ENCODE measurements at places on chromosomes 7 and 10.

- DNase-seq, result no peak
These were observed 216.3 kb upstream of the SHH start for GRCh38 chr7:156028521-156028920.

- no peak for DNase-seq
These were observed 34.9 kb upstream of the ZNF488 start for GRCh38 chr10:47418966-47419365.

DNA sequence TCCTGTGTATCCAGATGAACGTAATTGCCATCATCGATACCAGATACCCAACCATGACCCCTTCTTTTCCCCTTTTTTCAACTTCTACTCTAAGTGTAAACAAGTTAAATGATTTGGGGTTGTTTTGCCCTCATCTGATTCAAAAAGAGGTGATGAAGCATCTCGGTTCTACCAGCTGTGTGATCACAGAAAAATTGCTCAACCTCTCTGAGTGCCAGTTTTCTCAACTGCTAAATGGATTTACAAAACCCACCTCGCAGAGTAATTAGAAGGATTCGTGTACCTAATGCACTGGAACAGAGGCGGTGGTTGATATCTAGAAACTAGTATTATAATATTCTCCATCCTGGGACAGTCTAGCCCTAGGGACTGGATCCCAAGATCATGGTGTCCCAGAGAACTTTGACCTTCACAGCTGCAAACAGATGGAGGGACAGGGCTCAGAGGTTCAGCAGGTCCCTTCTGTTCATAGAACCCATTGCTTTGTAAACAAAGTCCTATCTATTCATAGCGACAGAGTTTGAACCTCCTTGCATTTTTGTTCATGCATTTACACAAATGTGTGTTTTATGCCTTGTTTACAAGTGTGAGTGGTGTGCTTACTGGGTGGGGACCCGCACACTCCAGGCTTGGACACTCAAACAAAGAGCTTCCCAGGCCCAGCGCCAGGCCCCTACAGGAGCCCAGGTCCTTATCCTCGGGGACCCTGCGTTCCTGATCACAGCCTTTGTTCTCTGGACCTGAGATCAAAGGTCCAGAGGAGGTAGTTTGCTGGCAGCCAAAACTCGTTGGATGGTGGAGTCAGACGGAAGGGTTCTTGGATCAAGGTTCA is 46.4 kb downstream of the CALML3 start:
- no peak for DNase-seq

DNA sequence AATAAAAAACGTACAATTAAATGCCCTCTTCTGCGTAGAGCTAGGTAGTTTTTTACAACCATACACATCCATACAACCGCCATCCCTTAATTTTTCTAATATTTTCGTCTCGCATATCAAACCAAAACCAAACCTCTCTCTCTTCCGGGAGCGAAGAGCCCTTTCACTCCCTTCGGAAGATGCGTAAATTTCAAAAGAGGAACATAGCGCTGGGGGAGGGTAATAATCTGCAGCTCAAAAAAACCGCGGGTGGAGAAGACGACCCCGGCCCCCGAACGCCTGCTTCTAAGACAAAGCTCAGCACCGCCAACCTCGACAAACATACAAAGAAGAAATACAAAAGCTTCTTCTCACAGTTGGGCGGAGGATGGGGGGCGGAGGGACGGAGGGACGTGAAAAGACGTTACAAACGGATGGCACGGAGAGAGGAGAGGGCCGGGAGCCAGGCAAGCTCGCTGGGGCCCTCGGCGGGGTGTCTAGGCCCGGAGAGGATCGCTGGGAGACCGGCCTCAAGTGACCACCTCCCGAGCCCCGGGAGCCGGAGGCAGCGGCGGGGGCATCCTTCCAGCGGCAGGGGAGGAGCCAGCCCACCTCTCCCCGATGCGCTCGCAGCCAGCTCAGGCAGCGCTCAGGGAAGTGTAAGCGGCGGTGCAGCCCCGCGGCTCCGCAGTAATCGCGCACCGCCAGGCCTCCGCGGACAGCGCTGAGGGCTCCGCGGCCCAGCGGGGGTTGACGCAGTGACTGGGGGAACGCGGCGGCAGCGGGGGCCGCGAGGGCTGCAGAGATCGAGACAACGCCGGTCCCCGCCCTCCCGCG is 851 bp downstream of the MKRN1 start:
- DNase-seq, result peak; percentile 61

DNA sequence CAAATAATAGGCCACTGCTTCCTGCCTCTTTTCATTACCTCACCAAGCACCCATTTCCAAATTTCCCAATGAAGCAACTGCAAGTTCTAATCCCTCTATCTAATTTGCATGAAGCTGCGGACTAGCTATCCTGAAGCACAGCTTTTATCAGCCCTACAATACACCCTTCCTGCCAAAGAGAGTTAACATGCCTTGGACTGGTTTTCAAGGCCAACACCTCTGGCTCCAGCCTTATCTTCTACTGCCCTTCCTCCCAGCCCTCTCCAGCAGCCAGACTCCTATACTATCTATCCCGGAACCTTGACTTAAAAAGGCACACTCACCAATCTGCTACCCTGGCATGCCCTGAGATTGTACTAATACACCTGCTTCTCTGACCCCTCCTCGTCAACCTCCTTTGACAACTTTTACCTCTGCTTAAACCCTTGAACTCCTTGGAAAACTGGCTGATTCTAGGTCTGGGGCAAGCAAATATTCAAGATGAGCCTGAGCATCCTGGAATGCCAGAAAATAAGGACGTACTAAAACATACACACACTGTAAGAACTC is 73.4 kb downstream of the SGMS1 start:
- no peak for DNase-seq

- DNase-seq, result no peak
These were observed 25.3 kb upstream of the SMARCD3 start for GRCh38 chr7:151273651-151274390.

GRCh38 chr10:68756766-68757165 is 35.7 kb downstream of the CCAR1 start:
- no peak for DNase-seq

DNA sequence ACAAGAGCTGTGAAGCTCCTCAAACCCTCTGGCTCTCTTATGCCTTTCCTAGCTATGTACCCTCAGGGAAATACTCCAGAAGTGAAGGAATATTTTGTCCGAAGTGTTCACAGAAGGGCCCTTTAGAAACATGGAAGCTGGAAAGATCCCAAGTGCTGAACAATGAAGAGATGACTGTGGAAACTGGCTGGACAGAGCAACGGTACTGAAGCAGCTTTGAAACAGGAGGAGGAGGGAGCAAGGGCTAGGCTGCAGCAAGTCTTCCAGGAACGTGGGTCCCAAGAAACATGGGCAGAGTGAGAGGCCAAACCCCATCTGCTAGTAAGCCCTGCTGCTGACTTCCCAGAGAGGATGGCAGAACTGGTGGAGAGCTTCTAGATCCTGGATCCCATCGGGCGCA is 3.0 kb upstream of the PSAP start:
- no peak for DNase-seq

DNA sequence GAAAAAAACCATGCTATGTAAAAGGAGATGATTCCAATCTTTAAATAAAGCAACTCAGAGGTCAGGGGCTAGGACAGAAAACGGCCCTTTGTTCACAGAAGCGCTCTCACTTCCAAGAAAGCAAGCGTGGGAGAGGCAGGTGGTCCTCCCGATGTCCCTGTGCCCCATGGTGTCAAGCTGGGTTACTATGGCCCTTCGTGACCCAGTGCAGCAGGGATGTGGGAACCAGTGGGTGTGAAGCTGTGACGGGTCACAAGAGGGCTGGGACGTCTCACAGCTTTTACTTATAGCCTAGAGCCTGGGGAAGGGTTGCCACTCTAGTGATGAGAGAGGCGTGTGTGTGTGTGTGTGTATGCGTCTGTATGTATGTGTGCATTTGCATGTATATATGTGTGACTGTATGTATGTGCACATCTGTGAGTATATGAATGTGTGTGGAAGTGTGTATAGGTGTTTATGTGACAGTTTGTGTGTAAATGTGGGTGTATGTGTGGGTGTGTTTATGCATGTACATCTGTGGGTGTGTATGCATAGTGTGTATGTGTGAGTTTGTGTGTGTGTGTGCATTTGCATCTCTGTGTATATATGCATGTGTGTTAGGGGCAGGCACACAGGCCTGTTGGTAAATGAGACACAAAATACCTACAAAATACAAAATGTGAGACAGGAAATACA is 25.2 kb downstream of the HTRA1 start:
- DNase-seq, result no peak

DNA sequence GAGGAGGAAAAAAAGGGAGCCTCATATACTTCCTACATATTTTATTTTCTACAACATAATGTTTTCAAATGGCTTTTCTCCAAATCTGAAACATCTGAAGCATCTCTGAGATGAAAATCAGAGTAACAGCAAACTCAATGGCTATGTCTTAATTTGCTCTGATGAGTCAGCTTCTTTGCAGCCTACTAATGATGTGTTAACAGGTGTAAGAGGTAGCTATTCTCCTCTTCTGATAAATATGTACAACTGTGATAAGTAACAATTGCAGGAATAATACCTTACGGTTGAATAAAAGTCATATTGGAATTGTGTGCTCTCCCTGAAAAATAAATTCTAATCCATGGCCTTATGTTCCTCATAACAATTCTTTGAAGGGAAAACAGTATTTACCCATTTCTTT is 45.2 kb downstream of the GNAT3 start:
- DNase-seq, result no peak

GRCh38 chr7:24980534-24981170 is 674 bp upstream of the OSBPL3 start:
- DNase-seq, result no peak

GRCh38 chr7:43491984-43492383 is 90.9 kb upstream of the STK17A start:
- DNase-seq, result no peak

DNA sequence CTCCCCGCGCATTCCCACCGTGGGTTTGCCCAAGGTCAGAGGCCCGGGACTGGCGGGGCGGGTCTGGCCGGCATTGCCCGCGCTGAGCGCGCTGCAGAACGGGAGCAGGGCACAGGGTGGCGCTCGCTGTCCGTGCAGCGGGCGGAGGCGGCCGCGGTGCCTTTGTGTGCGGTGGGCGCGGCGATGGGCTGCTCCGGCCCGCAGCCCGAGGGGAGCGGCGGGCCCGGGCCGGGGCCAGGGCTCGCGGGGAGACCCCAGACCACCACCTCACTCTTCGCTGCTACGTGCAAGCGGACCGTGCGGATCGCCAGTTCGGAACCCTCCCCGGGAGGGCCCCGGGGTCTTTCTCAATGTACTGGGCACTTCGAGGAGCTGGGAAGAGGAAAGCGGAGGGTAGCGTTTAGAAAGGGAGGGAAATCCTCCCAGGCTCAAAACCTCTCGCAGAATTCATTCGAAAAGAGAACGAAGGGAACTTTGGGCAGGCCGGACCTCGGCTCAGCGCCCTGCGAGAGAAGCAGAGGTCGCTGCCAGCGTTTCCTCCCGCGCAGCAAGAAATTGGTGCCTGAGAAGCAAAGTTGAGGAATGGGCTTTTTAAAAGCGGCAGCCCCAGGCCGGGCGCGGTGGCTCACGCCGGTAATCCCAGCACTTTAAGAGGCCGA is 8.5 kb downstream of the SP8 start:
- no peak for DNase-seq

DNA sequence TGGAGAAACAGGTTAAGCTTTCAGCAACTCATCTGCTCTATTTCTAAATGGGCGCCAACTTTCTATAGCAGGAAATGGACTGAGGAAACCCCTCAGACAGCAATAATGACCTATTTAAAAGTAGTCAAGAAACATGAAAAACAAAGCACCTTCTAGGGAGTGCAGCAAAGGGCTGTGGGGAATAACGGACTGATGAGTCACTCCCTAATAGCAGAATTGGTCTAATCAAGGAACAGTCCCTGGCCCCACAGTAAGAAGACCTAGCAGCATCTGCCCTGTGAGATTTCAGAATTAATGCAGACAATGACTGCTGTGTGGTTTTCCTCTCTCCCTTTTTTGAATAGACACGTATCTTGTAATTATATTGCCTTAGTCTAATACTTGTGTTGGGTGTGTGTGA is 602.9 kb downstream of the IPMK start:
- no peak for DNase-seq

- no peak for DNase-seq
These were observed 4.5 kb downstream of the GHRHR start for GRCh38 chr7:30968294-30968693.

- no peak for DNase-seq
These were observed 976.6 kb upstream of the SORCS1 start for GRCh38 chr10:108141064-108141463.

- DNase-seq, result no peak
These were observed 6.6 kb upstream of the PON1 start for GRCh38 chr7:95330961-95331337.

DNA sequence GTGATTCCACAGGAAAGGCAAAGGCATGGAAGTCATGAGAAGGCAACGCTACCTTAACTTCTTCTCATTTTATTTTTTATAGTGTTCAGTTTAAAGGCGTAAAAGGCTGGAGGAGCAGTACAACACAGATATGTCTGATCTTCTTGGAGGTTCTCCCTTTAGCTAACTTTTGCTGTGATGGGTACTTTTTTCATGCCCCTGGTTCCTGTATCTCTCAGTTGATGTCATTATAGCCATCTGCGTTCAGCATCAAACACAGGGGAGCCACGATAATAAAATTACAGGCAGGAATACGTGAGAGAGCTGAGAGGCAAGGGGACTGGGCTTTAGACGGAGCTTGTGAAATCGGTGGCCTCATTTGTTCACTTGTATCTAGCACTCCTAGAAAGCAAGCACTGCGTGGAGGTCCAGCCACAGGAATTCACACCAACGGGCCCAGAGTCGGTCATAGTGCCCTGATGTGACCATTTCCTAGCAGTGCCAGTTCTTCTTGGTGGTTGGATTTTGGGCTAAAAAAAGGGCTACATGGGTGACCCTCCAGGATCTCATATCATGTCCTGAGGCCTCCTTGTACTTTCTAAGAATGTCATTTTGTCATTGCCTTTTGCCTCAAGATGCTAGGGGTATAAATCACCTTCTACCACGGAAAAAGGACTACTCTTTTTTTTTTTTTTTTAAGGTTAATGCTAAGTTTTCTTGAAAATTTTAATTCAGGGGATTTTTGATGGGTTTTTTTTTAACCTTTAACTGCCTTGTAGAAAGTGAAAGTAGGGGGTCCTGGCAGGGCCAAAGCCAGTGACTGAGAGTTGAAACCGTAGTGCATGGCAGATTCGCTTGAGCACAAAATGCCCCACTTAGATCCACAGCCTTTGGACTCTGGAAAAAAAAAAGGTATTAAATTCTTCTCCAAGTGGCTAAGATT is 191.5 kb downstream of the CELF2 start:
- no peak for DNase-seq
